Liver (tissue), 10 donors: ENCODE measurements at places on chromosomes 13 and 19. TPM values are rescaled to one million over a fixed set of nuclear protein-coding genes. Genes with fewer than 3 reads are reported as not detected.

GRCh38 chr13:98014766-98015165 is 61.3 kb downstream of the IPO5 start:
- no peaks in the 10 kb centered on the region for H3K27me3 ChIP-seq
- no peak for DNase-seq
- no peak overlapping the region for H3K4me3 ChIP-seq

VSTM2B gene
- not detected for polyA plus RNA-seq

GRCh38 chr13:42272115-42272803 is at the start of gene AKAP11:
Gene AKAP11 (plus strand): TSS chr13:42272152. CDS start chr13:42286349, 14,197 bp downstream.
- H3K27me3 ChIP-seq: no peaks in the 10 kb centered on the region
- H3K36me3 ChIP-seq: no peaks in the 10 kb centered on the region
- H3K4me3 ChIP-seq: peak within 1 kb of the TSS; percentile 57
- peaks cover 12% of the 10 kb centered on the region for H3K4me1 ChIP-seq

OXGR1 gene
- not detected for polyA plus RNA-seq

- no peaks in the 10 kb centered on the region for H3K27me3 ChIP-seq
- no peak overlapping the region for H3K4me3 ChIP-seq
- no peaks in the 10 kb centered on the region for H3K36me3 ChIP-seq
- H3K27ac ChIP-seq: no peak overlapping the region
Observed at GRCh38 chr13:99288089-99288488, 19.1 kb downstream of the GPR183 start.

ZNF180 gene
- polyA plus RNA-seq: 3.1 TPM

GRCh38 chr19:7883796-7884570 is 4.3 kb upstream of the LRRC8E start:
- H3K4me1 ChIP-seq: peaks cover 10% of the 10 kb centered on the region
- no peak for DNase-seq
- no peak overlapping the region for H3K27ac ChIP-seq
- H3K27me3 ChIP-seq: no peaks in the 10 kb centered on the region
- H3K4me3 ChIP-seq: no peak overlapping the region

GRCh38 chr13:94112227-94112626 is 367.3 kb downstream of the DCT start:
- no peaks in the 10 kb centered on the region for H3K36me3 ChIP-seq
- no peaks in the 10 kb centered on the region for H3K4me1 ChIP-seq
- no peaks in the 10 kb centered on the region for H3K27me3 ChIP-seq
- no peak overlapping the region for H3K4me3 ChIP-seq
- no peak overlapping the region for H3K27ac ChIP-seq

- DNase-seq: no peak
- peaks cover 14% of the 10 kb centered on the region for H3K4me1 ChIP-seq
- no peaks in the 10 kb centered on the region for H3K27me3 ChIP-seq
Observed at GRCh38 chr19:50516964-50517703, 3.4 kb upstream of the ASPDH start.

DNA sequence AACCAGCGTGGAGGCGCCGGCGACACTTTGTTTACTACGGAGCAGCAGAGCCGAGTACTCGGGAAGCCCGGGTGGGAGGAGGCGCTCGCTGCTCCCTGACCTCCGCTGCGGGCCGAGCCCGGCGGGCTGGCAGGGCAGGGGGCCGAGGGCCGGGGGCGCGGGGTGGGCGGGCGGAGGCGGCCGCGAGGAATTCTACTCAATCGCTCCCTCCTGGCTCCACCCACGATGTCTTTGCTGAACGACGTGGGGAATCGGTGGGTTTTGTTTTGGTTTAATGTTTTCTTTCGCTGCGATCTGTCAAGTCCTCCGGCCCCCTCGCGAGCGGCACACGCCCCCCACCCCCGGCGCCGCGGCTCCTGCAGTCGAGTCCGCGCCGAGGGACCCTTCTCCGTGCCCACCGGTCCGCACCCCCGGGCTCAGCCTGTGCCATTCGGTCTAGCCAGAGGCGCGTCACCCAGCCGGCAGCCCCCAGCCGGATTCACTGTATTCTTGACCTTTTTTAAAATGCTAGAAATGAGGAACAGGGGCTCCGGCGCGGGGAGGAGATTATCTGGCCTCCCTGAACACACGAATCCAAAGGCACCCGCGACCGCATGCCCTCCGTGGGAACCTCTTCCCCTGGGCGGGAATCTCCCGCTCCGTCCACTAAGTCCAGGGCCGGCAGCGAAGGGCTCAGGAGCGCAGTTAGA is 636 bp upstream of the FOXO1 start:
- peak; percentile 54 for DNase-seq
- H3K36me3 ChIP-seq: no peaks in the 10 kb centered on the region
- peak overlapping the region; percentile 64 for H3K4me3 ChIP-seq
- no peaks in the 10 kb centered on the region for H3K27me3 ChIP-seq

DNA sequence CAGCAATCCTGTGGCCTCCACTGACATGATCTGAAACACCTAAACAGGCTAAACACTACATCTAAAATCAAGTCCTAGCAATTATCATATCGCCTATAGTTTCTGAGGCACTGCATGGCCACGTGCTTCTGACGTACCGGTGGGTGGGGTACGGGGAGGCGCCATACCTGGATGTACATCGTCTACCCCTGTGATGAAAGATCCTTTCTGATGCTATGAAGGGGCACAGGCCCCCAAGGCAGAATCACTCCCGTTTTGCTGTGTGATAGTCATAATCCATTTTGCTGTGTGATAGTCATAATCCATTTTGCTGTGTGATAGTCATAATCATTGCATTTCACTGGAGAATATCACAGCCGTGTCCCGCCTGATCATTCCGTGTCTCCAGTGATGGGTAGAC is 118.7 kb upstream of the SOX1 start:
- no peaks in the 10 kb centered on the region for H3K27me3 ChIP-seq
- no peak overlapping the region for H3K4me3 ChIP-seq
- H3K36me3 ChIP-seq: no peaks in the 10 kb centered on the region
- H3K4me1 ChIP-seq: no peaks in the 10 kb centered on the region
- no peak overlapping the region for H3K27ac ChIP-seq

DNA sequence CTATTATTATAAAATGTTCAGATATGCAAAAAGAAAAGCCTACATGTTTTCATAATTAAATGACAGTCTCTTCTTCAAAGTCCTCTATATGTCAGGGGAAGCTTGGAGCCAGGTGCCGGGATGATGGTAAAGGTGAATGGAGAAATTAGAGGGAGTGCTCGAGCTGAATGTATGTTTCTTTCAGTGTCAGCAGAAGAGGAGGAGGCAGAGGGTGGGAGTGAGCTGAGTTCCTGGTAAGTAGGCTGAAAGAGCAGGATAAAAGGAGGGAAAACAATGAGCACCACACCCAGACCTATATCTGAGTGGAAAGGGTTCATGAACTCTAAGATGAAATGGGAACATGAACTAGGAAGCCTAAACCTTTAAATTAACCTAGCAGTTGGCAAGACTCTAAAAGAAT is 307.6 kb upstream of the NBEA start:
- H3K4me1 ChIP-seq: no peaks in the 10 kb centered on the region
- H3K27ac ChIP-seq: no peak overlapping the region
- no peak overlapping the region for H3K4me3 ChIP-seq
- no peaks in the 10 kb centered on the region for H3K36me3 ChIP-seq

DNA sequence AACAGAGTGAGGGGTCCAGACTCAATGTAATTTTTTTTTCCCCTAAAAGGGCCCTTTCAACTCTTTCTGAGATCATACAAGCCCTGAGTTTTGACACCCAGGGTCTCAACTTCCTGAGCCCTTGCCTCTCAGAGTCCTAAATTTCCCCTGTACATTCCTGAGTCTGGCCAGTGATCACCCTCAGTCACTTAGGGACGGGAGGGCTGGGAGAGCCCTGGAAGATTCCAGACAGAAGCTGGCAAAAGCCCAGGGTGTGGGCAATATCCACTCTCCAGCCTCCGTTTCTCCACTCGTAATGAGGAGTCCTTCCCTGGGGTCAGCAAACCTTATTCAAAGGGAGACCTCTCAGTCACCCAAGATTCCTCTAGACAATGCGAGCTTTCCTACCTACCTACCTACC is 1.6 kb downstream of the PPP1R13L start:
- peaks cover 41% of the 10 kb centered on the region for H3K4me1 ChIP-seq
- no peak for DNase-seq
- H3K36me3 ChIP-seq: no peaks in the 10 kb centered on the region
- H3K4me3 ChIP-seq: no peak overlapping the region

GRCh38 chr13:77184455-77184854 is 142.4 kb downstream of the MYCBP2 start:
- peaks cover 30% of the 10 kb centered on the region for H3K36me3 ChIP-seq
- H3K4me1 ChIP-seq: no peaks in the 10 kb centered on the region
- DNase-seq: no peak
- no peak overlapping the region for H3K4me3 ChIP-seq

GRCh38 chr13:74825152-74825937 is 656.6 kb downstream of the TBC1D4 start:
- no peaks in the 10 kb centered on the region for H3K27me3 ChIP-seq
- no peak for DNase-seq
- H3K36me3 ChIP-seq: no peaks in the 10 kb centered on the region
- H3K27ac ChIP-seq: no peak overlapping the region
- H3K4me3 ChIP-seq: no peak overlapping the region

GRCh38 chr13:49464621-49465325 is 20.7 kb downstream of the SETDB2 start:
- H3K27me3 ChIP-seq: no peaks in the 10 kb centered on the region
- no peak overlapping the region for H3K4me3 ChIP-seq

- no peak for DNase-seq
- no peaks in the 10 kb centered on the region for H3K36me3 ChIP-seq
Observed at GRCh38 chr13:67549331-67549730, 319.2 kb upstream of the PCDH9 start.

- H3K36me3 ChIP-seq: no peaks in the 10 kb centered on the region
- peaks cover 41% of the 10 kb centered on the region for H3K4me1 ChIP-seq
- no peaks in the 10 kb centered on the region for H3K27me3 ChIP-seq
- H3K27ac ChIP-seq: peak overlapping the region; percentile 91
- peak overlapping the region; percentile 21 for H3K4me3 ChIP-seq
Observed at GRCh38 chr19:3407556-3408516, 41.5 kb downstream of the NFIC start.

DNA sequence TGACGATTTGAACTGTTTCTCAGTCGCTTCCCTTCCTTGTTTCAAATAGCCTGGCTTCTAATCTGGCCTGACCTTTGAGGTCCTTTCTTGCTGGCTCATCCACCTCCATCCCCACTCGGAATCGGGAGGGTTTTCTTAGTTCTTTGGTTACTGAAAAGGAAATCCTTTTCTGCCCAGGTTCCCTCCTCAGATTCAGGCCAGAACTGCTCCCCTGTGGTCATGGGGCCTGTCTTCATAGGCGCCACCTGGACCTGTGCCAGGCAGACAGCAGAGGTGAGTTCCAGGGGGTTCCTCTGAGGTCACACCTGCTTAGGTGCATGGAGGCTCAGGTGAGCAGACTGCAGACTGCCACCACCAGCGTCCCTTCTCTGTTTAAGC is 62.4 kb downstream of the AKAP11 start:
- no peaks in the 10 kb centered on the region for H3K27me3 ChIP-seq
- no peak for DNase-seq
- H3K27ac ChIP-seq: no peak overlapping the region
- H3K4me1 ChIP-seq: no peaks in the 10 kb centered on the region

NDUFB7 gene
- 282 TPM for polyA plus RNA-seq

DNA sequence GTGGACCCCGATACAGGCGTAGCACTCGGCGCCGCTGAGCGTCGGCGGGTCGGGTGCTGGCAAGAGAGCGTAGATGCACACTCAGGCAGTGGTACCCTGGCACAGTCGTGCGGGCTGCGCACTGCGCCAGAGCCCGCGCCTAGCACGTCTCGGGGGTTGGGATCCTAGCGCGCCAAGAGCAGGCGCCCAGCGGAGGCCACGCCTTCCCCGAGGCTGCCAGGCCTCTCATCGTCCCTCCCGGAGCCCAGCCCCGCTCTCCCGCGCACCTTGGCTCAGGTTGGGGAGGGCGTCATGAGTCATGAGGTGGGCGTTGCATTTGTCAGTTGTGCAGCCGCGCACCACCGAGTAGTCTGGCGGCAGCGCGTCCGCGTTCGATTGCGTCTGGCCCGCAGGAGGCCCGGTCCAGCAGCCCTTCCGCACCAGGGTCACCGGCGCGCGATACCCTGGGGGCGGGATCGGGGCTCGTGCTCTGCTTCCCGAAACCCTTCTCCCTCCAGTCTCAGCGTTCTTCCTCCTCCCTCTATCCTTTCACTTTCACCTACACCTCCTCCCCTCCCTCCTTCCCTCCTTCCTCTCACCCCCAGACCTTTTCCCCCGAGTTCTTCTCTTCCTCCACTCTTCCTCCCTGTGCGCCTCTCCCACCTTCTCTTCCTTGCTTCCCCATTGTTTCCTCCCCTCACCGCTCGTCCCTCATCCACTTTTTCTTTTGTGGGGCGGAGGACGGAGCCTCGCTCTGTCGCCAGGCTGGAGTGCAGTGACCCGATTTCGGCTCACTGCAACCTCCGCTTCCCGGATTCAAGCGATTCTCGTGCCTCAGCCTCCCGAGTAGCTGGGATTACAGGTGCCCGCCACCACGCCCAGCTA is 3.5 kb downstream of the LYPD5 start:
- peak overlapping the region; percentile 30 for H3K4me3 ChIP-seq
- peaks cover 8% of the 10 kb centered on the region for H3K27me3 ChIP-seq
- H3K4me1 ChIP-seq: peaks cover 2% of the 10 kb centered on the region

TRPM4 gene
- polyA plus RNA-seq: 15.4 TPM

GRCh38 chr13:40460116-40460515 is 206.3 kb downstream of the FOXO1 start:
- DNase-seq: no peak
- H3K27me3 ChIP-seq: no peaks in the 10 kb centered on the region
- no peak overlapping the region for H3K27ac ChIP-seq
- no peak overlapping the region for H3K4me3 ChIP-seq

PCCA gene
- polyA plus RNA-seq: 82.3 TPM

ZNF468 gene
- polyA plus RNA-seq: 2.1 TPM

DNA sequence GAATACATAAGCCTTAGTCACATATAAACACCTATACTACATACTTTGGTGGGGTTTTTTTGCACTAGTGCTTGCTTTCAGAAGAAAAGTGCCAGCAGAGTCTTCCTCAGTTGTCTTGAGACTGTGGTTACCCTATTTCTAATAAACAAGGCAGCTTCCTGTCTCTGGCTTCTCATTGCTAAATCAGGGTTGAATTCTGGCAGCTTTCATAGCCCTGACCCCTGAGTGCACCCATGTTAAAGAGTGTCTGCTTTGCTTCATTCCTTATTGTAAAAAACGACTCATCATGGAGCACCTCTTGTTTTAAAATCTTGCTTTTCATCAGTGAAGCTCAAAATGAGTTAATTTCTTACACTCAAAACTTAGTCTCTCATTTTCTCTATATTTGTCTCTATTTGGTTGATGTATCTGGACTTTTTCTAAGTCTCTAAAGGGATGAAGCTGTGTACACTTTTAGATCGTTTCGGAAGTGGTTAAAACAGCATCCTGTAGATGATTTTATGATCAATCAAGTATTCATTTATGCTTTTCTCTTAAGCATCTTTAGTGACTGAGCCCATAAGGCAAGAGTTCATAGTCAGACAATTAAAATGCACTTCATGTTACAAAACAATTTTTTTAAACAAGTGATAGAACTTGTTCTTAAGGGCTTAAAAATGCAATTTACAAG is 72.1 kb downstream of the KLF12 start:
- no peaks in the 10 kb centered on the region for H3K36me3 ChIP-seq
- H3K4me3 ChIP-seq: no peak overlapping the region
- peaks cover 7% of the 10 kb centered on the region for H3K4me1 ChIP-seq
- no peak for DNase-seq
- H3K27me3 ChIP-seq: no peaks in the 10 kb centered on the region

SELENOV gene
- not detected for polyA plus RNA-seq

- no peaks in the 10 kb centered on the region for H3K27me3 ChIP-seq
- DNase-seq: no peak
- H3K4me1 ChIP-seq: no peaks in the 10 kb centered on the region
- H3K27ac ChIP-seq: no peak overlapping the region
- H3K4me3 ChIP-seq: no peak overlapping the region
- no peaks in the 10 kb centered on the region for H3K36me3 ChIP-seq
Observed at GRCh38 chr13:18964942-18965341, 216.7 kb downstream of the TUBA3C start.

- no peaks in the 10 kb centered on the region for H3K4me1 ChIP-seq
- no peak overlapping the region for H3K27ac ChIP-seq
- DNase-seq: no peak
- H3K4me3 ChIP-seq: no peak overlapping the region
- H3K27me3 ChIP-seq: no peaks in the 10 kb centered on the region
Observed at GRCh38 chr19:48698046-48698445, 2.3 kb downstream of the FUT2 start.
